Ecto neural progenitor cell (in vitro differentiated cells): ENCODE measurements at places on chromosomes 5 and 9.

- DNase-seq: no peak
Measured at GRCh38 chr5:150305095-150305494, 2.4 kb upstream of the ARSI start.

DNA sequence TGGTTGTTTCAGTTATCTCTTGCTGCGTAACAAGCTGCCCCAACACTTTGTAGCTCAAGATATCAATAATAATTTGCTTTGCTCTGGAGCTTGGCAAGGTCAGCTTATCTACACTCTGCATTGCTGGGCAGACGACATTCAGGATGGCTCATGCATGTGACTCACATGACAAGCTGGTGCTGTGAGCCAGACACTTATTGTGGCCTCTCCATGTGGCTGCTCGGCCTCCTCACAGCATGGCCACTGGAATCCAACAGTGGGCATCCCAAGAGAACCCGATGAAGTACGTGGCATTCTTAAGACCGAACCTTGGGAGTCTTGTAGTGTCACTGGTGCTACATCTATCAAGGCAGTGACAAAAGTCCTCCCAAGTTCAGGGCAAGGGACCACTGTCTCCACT is 94.2 kb upstream of the MVB12B start:
- DNase-seq: no peak

GRCh38 chr5:130104895-130105688 is 200.8 kb downstream of the CHSY3 start:
- DNase-seq: no peak

DNA sequence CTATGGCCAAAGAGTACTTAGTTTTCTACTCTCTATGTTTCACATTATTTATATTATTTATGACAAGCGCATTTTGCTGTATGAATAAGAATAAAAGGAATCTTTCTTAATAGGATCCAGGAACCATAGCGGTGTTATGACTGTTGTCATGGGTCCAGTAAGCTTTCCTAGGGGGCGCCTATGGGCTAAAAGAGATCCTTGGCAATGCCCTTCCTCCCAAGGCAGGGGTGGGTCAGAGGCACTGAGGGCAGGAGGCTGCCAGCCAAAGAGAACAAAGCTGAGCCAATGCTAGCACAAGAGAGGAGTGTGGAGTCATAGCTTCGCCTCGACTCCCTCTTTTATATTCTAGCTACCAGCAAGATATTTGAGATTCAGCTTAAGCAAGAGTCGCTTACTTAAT is 98.4 kb upstream of the GNAQ start:
- DNase-seq: no peak

GRCh38 chr5:153902016-153902415 is 136.7 kb downstream of the FAM114A2 start:
- no peak for DNase-seq

DNA sequence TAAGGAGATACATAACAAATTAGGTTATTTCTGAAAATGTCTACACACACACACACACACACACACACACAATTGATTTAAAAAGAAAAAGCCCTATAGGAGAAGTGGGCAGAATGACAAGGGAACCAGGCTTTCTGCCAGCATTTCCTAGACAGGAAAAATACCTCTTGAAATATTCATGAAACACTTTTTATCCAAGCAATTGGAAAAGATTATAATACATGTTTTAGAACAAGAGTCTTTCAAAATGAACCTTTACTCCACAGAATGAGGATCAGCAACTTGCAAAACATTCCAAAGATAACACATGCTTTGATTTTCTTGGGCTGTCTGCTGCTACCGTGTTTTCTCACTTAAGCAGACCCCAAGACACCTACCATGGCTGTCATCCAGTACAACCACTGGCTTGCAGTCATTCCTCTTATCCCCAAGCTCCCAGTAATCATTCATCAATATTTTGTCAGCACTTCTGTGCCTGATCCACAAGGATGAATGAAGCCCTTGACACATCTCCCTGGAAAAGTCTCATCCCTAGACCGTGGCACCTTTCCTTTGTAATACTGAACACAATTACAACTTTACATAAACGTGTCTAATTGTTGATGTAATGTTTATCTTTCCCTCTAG is 717.1 kb upstream of the ZNF608 start:
- DNase-seq: no peak

DNA sequence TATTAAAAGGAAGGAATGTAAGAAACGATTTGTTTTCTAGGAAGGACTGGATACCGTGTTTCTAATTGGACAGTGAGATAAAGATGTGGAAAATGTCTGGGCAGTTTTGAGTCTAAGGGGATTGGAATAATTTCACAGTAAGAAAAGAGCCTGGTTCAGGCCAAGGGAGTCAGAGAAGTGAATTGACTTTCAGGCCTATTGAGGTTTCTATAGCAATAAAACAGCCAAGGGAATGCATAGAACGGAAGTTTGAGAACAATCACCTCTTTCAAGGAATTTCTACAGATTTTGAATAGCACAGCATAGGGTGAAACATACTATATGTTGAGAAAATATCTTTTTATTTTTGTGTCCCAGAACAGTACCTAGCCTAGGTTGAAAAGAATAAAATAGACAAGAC is 271.6 kb upstream of the TRPM3 start:
- no peak for DNase-seq

- DNase-seq: no peak
Measured at GRCh38 chr5:30392897-30393296, 800.6 kb upstream of the CDH6 start.
